T1000 (cell line): ENCODE measurements at places on chromosomes 1 and 21.
A peak's percentile ranks its signal among the peaks of the same experiment; 100 is the strongest.

DNA sequence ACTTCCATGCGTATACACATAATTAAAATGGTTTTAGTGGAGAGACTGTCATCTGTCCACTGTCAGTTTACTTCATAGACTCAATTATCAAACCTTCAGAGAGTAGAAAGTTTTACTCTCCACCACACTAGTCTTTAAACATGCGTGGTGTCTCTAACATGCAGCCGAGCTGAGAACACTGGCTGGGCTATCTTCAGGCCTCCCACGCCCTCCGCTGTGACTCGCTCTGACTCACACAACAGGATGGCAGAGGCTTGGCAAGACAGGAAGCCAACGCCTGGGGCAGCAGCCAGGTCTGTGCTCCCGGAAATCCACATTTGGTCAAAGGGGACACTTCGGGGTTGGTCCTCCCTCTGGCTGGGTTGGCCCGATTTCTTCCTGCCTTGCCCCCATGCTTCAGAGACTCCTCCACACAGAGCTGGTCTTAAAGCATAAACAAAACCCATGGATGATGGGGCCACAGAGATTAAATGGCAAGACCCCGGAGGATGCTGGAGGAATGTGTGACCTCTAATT, 22.7 kb upstream of the IFNGR2 start:
- peak; percentile 89 for DNase-seq

- no peak for DNase-seq
These were observed 101.8 kb downstream of the PRDM16 start for GRCh38 chr1:3170561-3171453.

DNA sequence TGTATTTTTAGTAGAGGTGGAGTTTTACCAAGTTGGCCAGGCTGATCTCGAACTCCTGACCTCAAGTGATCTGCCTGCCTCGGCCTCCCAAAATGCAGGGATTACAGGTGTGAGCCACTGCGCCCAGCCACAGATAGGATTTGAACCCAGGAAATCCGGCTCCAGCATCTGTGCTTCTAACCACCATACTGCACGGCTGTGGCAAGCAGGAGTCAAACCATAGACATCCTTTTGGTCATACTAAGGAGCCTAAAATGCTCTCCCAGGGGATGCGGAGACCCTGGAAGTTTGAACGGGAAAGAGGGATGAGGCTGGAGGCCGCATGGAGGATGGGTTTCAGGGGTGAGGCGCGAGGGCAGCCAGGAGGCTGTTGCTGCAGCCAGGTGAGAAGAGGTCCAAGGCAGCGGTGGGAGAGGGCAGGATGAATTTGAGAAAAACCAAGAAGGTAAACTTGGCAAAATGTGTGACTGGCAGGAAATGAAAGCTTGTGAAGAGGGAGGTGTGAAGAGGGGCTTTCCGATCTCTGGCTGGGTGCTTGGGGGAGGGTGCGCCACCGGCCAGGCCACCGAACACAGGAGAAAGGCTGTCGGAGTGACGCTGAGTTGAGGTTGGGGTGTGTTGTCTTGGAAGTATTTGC, 24.0 kb upstream of the CDK18 start:
- DNase-seq, result no peak

GRCh38 chr1:185551008-185551407, 183.2 kb upstream of the HMCN1 start:
- DNase-seq, result no peak

- DNase-seq, result no peak
These were observed 113.6 kb downstream of the GREM2 start for GRCh38 chr1:240498335-240498734.

GRCh38 chr1:85172684-85173337, 28.0 kb downstream of the SYDE2 start:
- DNase-seq, result no peak

DNA sequence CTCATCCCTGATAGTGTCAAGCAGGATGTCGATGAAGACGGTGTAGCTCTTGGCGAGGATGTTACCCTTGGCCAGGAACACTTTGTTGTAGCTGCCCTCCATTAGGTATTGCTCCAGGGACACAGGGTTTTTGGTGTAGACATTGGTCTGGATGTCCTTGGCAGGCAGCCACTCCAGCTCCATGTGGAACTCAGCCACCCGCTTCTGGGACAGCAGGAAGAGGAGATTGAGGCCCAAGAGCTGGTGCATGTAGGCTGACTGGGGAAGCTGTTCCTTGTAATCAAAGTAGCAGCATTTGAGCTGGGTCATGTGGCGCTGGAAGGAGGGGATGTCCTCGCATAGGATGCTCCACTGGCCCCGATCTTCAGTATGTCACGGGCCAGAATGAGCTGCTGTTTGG, 9.5 kb downstream of the IL6R start:
- no peak for DNase-seq

GRCh38 chr1:183730886-183731573, 73.9 kb upstream of the RGL1 start:
- DNase-seq, result no peak

- no peak for DNase-seq
These were observed 140.2 kb upstream of the KCNK1 start for GRCh38 chr1:233473549-233474204.

GRCh38 chr1:22804969-22805671, 94.5 kb downstream of the EPHB2 start:
- no peak for DNase-seq

DNA sequence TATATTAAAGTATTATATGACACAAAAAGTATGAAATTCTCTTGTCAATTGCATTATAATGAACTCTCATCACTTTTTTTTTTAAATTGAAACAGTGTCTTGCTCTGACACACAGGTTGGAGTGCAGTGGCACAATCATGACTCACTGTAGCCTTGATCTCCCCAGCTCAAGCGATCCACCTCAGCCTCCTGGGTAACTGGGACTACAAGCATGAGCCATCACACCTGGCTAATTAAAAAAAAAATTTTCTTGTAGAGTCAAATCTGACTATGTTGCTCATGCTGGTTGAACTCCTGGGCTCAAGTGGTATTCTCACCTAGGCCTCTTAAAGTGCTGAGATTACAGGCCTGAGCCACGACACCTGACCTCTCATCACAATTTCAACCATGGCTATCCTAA, 259.3 kb downstream of the S1PR1 start:
- DNase-seq, result no peak

DNA sequence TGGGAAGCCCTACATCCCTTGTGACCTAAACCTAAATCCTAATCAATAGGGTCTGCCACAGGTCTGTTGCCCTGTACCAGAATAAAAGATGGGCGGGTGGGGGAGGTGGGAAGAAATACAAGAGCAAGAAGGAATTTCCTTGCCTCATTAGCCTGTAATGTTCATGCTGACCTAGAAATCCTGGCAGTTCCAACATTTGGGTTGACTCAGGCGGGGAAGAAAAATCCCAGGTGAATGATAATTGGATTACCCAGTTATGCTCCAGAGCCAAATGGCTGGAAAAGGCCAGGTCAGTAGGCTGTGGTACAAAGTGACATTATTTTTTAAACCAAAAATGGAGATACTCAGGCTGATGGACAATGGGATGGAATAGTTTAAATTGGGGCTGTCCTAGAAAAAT, 27.3 kb upstream of the A3GALT2 start:
- DNase-seq, result no peak

- DNase-seq, result no peak
These were observed 7.1 kb downstream of the PRRX1 start for GRCh38 chr1:170670802-170671628.

DNA sequence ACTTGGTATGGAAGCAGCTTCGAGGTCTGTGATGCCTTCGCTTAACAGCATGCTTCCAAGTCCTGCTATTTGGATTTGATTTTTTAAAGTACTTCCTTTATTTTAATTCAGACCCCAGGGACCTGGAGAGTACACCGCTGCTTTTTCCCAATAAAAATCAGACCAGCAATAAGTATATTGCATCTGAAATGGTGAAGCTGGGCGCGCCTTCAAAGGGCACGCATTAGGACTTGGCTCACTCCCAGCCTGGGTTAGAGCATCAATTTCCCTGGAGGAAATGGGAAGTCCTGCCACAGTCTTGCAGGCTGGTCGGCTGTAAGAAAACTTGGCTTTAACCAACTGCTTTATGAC, 325.1 kb downstream of the RRAGC start:
- DNase-seq, result no peak

- DNase-seq, result no peak
These were observed 34.5 kb downstream of the LRRN2 start for GRCh38 chr1:204650911-204651570.

GRCh38 chr1:51284487-51284954, 45.8 kb downstream of the TTC39A start:
- DNase-seq, result no peak
